ENCODE measurements at places on chromosomes 5 and 9.

DNA sequence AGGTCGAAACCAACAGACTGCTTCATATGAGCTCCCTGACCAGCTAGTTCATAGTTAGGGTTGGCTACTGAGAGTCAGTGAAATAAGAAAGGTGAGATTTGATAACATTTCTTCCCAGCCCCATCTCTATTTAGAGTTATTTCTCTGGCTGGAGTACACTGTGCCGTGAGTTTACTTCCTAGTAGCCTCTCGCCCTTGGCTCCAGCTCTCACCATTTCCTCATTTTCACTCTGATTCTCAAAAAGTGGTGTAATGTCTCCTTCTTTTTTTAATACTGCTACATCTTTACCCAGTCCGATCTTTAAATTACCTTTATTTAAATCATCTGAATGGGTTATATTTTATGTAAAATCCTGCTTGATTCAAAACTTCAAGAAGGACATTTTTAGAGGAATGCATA lies 100.4 kb upstream of the FAM174A start:
- no peak for DNase-seq

GRCh38 chr9:128979111-128979510 lies 31.6 kb downstream of the NUP188 start:
- peak; percentile 52 for DNase-seq

- no peak for DNase-seq
Observed at GRCh38 chr9:98047002-98047401, 9.5 kb upstream of the NANS start.

DNA sequence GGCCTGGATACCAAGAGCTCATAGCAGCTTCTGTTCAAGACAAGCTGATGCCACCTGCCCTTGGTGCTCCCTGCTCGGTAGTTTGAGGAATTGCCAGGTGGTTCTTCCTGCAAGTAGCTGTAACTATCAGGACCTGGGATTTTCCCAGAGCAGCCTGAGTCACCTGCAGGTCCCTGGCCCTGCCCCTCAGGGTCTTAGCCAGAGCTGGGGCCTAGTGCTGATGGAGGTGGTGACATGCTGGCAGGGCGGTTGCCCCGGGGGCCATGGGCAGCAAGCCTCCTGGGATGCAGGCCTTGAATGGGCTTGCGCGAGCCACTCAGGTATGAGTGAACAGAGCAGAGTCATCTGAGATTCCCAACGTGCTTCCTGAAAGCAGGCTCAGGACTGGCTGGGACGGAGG lies 262.3 kb downstream of the HSPA4 start:
- no peak for DNase-seq

DNA sequence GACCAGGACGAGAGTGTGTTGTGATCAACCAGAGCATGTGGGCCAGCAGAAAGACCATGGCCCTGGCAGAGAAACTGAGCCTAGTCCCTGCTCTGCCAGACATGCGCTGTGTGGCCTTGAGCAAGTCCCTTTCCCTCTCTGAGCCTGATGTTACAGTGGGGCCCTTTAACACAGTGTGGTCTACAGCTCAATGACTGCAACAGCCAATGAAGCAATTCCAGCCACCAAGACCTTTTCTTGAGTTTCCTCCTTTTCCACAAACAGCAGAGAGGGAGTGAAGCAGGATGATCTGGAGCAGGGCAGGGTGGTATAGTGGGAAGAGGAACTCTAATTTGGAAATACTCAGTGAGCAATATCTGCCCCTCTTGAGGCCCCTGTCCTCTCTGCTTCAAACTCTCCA lies 25.8 kb upstream of the ARSI start:
- DNase-seq, result no peak

GRCh38 chr5:74013222-74013621 lies 387.2 kb downstream of the ARHGEF28 start:
- DNase-seq, result no peak

GRCh38 chr5:2289380-2289779 lies 406.7 kb upstream of the IRX4 start:
- no peak for DNase-seq

DNA sequence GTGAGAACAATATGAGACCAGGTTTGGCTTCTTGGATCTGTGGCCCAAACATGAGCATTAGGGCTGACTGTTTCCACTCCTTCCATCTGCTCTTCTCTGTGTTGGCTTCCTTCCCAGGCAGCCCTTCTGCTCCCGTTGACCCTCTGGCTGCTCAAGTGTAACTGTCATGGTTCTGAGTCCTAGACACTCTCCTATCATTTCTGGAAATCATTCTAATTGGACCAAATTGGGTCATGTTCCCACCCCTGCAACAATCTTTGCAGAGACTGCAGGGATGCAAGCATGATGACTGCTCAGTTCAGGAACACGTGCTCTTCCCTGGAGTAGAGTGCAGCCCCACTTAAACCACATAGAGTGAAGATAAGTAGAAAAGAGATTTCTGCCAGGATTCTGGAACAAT lies 741.4 kb downstream of the TAF11L14 start:
- DNase-seq, result no peak

- DNase-seq, result peak; percentile 57
Observed at GRCh38 chr5:59380350-59380951, 513.1 kb downstream of the PDE4D start.

DNA sequence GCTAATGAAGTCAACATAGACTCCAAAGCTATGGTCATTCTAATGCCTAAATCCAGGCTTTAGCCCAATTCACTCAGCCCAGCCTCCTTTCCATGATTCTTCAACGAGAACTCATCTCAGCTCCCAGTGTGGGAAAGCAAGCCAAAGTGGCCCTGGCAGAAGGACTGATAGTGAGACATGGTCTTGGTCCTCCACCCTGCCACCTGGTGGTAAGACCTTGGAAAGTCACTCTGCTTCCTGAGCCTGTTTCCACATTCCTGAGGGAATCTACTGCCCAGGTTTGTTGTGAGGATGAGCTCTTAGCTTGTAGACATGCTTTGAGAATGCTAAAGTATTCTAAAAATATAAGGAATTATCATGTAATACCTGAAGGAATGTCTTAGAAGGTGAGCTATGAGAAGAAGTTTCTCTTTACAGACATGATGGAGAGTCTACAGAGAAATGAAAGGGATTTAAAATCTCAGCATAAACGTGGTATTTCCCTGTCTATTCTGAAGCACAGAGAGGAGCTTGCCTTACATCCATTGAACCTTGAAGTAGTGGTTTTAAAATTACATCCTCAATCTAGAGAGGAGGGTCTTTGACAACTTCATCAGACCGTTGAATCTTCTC lies 173.5 kb downstream of the TRIM32 start:
- DNase-seq, result peak; percentile 87

GRCh38 chr5:102716017-102716416 lies 39.1 kb upstream of the PAM start:
- DNase-seq, result no peak

DNA sequence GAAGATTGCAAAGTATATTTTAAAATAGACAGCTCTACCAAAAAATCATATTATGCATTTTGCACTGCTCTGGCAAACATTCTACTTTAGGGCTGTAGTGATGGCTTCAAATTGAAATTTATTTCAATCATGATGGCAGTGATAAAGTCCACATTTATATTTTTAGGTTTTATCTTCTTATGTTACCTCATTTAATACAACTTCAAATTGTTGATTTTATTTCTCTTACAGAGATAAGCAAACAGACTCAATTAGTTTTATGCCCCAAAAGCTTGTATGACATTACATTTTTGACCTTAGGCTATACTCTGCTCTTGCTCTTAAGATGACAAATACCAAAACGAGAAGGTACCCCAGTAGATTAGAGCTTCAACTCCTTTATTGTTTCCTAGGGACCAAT lies 87.4 kb downstream of the CYLC2 start:
- no peak for DNase-seq

DNA sequence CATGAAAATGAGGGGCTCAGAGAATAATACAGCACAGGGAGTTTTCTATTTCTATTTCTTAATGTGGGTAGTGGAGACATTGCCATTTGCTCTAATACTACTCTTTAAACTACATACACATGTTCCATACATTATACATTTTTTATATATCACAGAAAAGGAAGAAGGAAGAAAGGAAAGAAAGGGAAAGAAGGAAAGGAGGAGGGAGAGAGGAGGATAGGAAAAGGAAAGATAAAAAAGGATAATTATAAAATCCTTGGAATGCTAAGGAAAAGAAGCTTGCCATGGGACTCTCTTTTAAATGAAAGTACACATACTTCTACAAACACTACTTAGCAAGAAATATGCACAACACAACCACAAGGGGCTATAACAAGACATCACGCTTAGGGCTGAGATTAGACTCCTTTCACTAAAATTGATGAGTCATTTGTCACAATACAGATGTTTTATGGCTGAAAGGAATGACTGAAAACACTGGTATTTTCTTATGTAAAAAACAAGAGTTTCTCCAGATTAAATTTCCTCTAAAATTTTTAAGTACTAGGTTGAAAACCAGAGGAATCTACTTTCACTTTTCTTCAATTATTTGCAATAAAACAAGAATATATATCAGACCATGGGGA lies 219.8 kb downstream of the ARL15 start:
- peak; percentile 82 for DNase-seq

- peak; percentile 26 for DNase-seq
Observed at GRCh38 chr9:2502760-2503159, 118.8 kb upstream of the VLDLR start.

GRCh38 chr5:177980743-177981151 lies 15.3 kb downstream of the PROP1 start:
- peak; percentile 44 for DNase-seq

- DNase-seq, result no peak
Observed at GRCh38 chr5:53369681-53370080, 110.7 kb upstream of the FST start.

- DNase-seq, result no peak
Observed at GRCh38 chr9:20988061-20988460, 43.4 kb downstream of the HACD4 start.

DNA sequence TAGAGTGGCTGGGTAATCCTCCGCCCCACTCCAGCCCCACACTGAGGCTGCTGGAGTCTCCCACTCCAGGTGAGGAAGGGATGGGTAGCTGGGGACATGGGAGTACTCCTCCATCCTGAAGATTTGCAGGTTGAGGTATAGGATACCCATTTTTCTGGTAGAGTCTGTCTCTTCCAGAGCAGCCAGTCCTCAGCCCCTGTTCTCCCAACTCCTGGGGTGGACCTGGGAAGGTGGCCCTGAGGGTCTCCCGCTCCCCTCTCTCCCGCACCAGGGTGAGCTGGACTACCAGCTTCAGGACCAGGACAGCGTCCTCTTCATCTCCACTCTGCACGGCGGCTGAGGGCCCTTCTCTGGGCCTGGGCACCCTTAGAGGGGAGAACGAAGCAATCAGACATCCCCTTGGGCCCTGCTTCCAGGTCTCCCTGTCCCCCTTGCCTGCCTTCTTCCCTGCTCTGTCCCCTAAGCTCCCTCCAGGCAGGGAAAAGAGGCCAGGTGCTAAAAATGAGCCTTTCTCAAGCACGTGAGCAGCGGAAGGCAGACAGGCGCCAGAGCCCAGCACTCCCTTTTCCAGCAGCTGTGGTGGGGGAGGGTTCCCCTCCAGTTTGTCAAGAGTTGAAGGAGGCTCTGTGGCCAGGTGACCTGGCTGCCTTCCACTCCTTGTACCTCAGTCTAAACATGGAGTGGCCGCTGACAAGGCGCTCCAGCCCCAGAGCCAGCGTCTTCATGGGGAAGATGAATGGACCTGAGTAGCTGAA lies 18.4 kb downstream of the URM1 start:
- no peak for DNase-seq

DNA sequence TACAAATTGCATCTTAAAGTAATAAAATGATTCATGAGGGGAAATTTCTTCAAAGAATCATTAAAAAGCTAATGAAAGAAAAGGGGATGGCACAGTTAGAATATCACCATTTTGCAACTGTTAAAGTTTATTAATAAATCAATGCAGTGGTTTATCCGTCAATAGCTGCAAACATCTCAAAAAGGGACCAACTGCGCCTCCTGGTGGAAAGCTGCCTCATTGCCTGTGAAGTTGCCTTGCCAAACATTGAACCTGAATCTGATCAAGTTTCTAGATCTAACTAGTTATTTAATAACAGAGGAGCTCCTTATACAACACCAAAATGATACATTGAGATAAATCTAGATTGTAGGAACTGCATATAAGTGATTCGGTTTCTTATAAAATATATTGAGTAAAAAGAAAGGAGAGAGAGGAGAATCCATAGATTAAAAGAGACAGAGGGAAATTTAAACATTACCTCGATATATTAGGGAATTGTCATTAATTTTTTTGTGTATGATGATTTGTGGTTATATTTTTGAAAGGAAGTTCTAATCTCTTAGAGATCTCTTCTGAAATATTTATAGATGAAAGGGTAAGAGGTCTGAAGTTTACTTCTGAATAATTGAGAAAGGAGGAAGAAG lies 6.9 kb upstream of the NDUFB6 start:
- DNase-seq, result peak; percentile 60

DNA sequence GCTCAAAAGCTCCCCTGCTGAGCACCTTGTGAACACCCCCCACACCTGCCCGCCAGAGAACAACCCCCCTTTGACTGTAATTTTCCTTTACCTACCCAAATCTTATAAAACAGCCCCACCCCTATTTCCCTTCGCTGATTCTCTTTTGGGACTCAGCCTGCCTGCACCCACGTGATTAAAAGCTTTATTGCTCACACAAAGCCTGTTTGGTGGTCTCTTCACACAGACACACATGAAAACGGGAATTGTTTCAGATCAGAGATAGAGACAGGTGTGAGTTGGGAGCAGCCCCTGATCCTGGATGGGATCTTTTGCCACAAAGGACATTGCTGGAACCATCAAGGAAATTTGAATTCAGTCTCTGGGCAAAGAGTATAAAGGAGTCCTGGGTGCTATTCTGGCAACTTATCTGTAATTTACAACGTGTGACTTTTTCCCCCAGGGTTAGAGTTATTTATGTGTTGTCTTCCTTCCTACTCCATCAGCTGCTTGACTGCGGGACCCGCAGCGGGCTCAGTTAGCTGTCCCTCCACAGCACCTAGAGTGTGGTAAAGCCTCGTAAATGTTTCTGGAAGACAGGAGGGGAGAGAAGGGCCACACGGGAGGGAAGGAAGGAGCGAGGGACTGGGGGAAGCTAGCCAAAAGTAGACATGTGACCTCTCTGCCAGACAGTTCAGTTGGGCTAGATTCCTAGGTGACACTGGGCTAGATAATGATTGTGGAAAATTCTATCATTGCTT lies 437.0 kb downstream of the ZNF608 start:
- DNase-seq, result no peak

GRCh38 chr5:68464424-68464823 lies 248.9 kb downstream of the PIK3R1 start:
- DNase-seq, result no peak

- DNase-seq, result no peak
Observed at GRCh38 chr5:100584069-100584468, 48.9 kb downstream of the FAM174A start.

GRCh38 chr5:139971202-139971725 lies 71.8 kb downstream of the NRG2 start:
- DNase-seq, result no peak

GRCh38 chr9:125262294-125262991 lies 817 bp downstream of the GAPVD1 start:
- peak; percentile 16 for DNase-seq

Measured in GM03348 (cell line).